Muscle of arm (tissue), 14 donors: ENCODE measurements at places on chromosomes 12 and 14.

- DNase-seq, result no peak
Observed at GRCh38 chr12:104865080-104865479, 93.0 kb downstream of the SLC41A2 start.

- DNase-seq, result no peak
Observed at GRCh38 chr12:76346236-76346635, 2.0 kb downstream of the BBS10 start.

DNA sequence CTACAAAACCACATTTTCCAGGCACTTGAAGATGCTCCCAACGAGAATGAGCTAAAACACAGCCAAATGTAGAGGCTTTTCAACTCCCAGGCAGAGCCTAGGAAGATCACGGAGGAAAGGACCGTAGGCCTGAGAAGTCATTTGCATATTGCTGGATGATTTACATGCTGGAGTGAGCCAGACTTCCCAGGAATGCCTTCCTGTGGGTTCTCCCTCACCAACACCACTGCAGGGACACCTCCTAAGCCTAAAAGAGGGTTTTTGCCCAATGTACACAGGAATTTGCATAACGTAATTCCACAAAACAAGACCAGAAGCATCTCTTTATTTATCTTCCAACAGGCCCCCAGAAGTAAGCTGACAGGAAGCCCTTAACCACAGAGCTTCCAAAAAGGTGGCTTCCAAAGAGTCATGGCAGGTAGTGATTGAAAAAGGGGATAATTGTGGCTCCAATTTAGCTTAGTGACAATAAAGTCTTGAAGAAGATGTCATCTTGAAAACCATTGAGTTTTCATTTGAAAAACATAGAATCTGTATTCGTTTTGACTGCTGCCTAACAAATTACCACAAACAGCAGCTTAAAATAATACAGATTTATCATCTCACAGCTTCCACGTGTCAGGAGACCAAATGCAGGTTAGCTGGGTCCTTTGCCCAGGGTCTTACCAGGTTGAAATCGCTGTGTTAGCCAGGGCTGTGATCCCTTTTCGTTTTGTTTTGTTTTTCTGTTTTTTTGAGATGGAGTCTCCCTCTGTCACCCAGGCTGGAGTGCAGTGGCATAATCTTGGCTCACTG is 116.2 kb downstream of the EGLN3 start:
- DNase-seq, result no peak

DNA sequence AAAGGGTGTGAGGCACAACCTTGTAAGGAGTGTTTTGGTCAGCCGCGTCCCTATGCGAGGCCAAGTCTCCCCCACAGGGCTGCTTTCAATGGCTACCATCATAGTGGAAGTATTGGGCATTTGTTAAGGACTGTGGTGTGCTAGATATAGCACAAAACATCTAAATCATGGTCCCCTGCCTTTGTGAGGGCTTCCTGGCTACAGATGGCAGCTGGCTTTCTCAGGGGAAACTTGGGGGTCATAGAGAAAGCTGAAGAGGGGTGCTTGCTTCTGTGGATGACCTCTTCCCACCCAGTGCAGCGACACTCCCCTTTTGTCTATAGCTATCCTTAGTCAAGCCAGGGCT is 315.8 kb downstream of the ZFP36L1 start:
- no peak for DNase-seq

DNA sequence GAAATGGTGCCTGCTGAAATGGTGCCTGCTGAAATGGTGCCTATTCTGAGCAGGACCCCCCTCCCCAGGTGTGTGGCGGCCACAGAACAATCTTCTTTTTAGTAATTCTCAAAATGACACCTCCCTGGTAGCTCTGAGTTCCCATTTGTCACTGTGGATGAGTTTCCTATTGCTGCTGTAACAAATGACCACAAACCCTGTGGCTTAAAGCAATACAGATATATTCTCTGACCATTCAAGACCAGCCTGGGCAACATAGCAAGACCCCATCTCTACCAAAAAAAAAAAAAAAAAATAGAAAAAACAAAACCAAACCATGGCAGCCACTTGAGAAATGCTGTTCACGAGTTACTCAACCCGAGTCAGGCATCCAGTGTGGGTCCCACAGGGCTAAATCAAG is 7.9 kb downstream of the ACADS start:
- no peak for DNase-seq
